ENCODE measurements at places on chromosomes 16 and 17.

GRCh38 chr16:19095654-19096053 is 18.1 kb upstream of the ITPRIPL2 start:
- no peak for DNase-seq

- DNase-seq, result no peak
These were observed 184.4 kb downstream of the AATF start for GRCh38 chr17:37133136-37133535.

DNA sequence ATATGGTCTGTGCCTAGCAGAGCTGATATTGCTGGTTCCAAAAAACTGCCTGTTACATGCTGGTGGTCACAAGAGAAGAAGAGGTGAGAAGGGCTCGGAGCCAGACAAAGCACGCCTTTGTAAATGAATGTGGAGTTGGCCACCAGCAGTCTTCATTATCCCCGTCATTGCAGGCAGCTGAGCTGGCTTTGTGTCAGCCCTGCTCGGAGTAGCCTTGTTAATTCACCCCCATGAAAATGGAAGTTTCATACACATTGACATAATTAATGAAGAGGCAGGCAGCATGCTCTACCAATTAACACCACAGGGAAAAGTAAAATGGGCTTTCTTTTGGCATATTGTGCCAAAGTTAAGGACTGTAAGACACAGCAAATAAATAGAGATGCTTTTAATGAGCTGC is 113.7 kb upstream of the RBFOX1 start:
- DNase-seq, result no peak

DNA sequence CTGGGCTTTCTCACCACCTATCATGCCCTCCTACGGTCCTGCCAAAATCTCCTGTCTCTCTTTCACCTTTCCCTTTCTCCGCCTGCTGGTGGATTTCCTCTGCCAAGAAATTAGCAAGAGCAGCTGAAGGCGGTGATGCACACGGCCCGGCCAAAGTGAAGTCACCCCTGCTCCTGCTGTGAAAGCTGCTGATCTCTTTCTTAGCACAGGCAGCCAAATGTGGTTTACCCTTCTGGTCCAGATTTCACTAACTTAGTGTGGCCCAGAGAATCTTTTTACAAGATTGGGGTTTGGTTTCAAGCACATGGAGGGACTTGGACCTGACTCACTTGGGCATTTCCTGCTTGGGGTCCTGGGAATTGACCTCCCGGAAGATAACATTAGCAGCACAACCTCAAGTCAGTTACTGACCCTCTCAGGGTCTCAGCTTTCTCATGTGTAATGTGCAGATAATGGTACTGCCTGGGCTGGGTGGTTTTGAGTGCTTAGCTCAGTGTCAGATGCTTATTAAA is 155.7 kb downstream of the SOCS1 start:
- DNase-seq, result no peak

DNA sequence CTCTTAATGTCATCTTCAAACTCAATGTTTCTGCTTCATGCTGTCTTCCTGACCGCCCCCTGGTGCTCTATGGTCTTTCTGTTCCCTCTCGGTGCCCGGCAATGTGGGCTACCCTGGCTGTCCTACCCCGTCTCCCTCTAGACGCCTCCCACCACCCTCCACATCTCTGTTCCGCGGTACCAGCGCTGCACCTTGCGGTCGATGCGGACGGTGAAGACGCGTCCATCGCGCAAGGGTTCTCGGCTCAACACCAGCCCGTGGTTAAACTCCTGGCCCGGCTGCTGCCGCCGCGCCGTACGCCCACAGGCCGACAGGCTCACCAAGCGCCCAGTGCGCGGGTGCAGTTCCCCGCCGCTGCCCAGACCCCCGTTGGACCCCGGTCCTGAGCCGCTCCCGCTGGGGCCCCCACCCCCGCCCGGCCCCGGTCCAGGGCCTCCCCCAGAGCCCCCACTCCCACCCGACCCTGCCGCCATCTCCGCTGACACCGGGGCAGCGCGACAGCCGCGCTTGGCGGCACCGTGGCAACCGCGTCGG is at the start of gene NEURL4:
TSS of gene NEURL4 (minus strand) at position 496 of the 534 bp plus-strand sequence. CDS start at position 473, 23 bp downstream.
- no peak for DNase-seq

DNA sequence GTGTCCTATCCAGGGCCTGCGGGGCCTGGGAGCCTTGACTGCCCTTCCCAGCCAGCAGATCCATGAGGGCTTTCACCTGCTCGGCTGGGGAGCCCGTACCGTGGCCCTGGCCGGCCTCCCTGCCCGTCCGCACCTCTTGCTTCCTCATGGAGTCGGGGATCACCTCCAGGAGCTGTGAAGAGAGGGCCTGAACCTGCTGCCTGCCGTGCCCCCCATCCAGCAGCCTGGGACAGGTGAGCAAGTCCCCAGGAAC is 12.4 kb downstream of the NLRC3 start:
- DNase-seq, result no peak

- DNase-seq, result no peak
These were observed 27.5 kb downstream of the PIMREG start for GRCh38 chr17:6471531-6472465.

DNA sequence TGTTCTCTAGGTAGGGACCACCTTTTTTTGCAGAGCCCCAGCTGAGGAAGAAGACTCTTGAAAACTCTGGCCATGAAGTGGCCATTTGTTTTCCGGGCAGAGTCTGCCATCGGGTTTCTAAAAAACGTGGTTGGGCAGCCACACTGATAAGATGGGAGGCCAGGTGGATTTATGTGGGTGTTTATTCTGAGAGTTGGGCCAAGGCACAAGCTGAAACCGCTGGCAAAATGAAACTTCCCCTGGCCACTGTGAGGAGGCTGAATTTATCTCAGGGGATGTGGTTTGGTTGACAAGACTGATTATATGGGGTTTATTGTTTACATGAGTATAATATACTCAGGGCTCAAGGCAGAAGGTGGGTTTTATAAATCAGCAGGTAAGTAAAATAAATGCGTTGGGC is 421.8 kb downstream of the UTP18 start:
- no peak for DNase-seq

DNA sequence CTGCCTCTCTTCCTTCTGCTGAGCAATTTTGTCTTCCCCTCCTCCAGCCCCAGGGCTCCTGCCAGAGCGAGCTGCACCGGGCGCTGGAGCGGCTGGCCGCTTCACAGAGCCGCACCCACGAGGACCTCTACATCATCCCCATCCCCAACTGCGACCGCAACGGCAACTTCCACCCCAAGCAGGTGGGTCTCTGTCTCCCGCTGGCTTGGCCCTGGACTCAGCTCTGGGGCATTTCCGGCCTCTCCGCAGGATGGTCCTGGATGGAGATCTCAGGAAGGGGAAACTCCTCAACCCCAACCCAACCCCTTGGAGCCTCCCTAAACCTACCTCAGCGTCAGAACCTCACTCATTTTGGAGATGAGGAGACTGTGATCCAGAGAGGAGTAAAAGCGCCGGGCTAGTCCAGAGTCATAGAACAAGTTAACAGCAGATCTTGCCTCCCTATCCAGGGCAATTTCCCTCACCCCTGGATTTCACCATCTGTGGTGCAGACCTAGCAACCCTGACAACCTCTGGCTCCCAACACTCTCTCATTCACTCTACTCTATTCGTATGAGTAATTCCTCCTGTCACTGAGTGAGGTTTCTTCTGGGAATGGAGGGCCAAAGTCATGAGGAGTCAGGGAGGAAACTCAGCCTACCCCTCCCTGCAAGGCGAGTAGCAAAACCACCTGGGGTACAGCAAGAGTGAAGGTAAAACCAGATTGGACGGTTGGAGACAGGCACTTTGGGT is 10.8 kb downstream of the IGFBP4 start:
- DNase-seq, result no peak

- no peak for DNase-seq
These were observed 109.8 kb upstream of the FAM20A start for GRCh38 chr17:68710976-68711375.

DNA sequence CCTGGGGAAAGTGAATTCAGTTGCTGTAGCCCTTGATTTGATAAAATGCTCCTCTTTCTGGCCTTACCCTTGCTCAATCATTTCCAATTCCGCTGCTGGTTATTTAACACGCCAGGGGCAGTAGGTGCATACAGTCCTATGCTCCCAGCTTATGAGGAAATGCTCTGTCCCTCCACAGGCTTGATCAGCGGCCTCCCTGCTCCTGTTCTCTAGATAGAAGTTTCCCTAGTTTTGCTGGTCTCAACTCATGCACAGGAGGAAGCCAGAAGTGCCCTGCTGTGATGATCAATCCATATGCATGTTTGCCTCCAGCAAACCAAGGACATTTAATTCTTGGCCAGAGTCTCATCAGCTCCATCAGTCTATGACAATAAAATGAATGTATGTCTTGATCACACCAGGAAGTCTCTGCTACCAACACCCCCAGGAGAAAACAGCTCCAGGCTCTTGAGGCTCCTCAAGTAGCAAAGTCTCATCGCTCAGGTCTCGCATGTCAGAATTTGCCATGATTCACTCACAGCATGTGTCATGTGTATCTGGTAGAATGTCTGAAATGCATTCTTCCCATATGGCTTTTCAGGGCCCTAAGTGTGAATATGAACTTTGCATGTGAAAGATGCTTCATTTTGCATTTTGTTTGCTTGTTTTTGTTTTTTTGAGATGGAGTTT is 208.9 kb downstream of the CDH13 start:
- DNase-seq, result no peak

DNA sequence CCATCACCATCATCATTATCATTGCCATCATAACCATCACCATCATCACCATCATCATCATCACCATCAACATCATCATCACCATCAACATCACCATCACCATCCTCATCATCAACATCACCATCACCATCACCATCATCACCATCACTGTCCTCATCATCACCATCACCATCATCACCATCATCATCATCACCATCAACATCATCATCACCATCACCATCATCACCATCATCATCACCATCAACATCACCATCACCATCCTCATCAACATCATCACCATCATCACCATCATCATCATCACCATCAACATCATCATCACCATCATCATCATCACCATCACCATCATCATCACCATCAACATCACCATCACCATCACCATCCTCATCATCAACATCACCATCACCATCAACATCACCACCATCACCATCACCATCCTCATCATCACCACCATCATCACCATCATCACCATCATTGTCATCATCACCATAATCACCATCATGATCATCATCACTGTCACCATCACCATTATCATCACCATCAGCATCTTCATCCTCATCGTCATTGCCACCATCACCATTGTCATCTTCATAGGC is 23.9 kb downstream of the COX4I1 start:
- DNase-seq, result no peak

DNA sequence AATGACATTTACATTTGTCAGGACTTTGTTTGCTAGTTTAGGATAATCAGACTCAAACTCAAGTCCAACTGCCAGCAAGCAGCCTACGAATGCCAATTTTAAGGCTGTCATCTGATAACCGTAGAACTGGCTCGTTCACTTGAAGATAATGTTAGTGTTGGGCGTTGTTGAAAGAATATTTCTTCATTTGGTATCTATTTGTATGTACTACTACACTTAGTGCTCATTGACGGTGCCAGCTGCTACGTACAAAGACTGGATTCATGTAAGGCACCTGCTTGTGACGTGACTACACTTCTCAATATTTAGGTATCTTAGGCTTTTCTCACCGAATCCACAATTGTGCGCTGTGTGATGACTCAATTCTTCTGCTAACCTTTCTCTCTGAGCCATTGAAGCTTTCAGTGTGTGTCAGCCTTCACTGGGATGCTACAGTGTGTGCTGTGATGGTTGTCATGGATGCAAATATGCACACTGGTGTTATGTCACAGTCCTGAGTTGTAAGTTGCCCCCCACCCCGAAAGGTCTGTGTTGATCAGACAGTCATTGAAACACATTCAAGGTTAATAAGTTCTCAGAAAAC is 5.7 kb downstream of the ATP2C2 start:
- DNase-seq, result no peak

GRCh38 chr17:29155966-29156338 is 24.2 kb downstream of the MYO18A start:
- no peak for DNase-seq

DNA sequence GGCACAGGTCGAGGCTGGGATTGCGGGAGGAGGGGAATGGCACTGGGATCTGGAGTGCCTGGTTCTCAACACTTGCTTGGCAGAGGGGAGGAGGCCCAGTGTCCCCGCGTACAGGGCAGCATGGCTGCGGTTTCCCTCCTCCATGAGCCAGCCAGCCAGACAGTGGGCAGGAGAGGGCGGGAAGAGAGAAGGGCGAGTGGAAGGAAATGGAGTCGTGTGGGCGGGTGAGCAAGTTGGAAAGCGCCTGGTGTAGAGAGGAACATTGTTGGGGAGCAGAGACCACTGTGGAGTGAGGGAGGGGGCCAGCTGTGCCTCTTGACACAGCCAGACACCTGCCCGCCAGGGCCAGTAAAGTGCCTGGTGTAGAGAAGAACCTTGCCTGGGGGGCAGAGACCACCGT is 130.5 kb downstream of the OR1D5 start:
- no peak for DNase-seq

GRCh38 chr17:10018461-10018891 is 113.4 kb upstream of the RCVRN start:
- no peak for DNase-seq

DNA sequence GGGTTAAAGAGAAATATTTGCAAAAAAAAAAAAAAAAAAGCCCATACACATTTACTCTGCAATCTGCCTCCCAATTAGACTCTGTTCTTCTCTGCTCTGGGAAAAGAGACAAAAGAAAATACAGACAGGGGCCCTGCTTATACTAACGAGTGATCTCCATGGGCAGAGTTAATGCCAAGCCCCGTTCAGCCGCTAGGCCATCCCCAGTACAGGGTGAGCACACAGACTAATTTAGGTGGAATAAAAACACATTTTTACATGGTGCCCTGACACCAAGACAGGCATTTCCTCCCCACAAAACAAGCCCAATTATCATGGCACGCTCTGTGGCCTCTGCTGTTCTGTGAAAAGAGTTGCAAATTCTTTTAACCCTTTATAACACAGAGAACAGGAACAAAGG is 356.3 kb upstream of the C16orf82 start:
- no peak for DNase-seq

DNA sequence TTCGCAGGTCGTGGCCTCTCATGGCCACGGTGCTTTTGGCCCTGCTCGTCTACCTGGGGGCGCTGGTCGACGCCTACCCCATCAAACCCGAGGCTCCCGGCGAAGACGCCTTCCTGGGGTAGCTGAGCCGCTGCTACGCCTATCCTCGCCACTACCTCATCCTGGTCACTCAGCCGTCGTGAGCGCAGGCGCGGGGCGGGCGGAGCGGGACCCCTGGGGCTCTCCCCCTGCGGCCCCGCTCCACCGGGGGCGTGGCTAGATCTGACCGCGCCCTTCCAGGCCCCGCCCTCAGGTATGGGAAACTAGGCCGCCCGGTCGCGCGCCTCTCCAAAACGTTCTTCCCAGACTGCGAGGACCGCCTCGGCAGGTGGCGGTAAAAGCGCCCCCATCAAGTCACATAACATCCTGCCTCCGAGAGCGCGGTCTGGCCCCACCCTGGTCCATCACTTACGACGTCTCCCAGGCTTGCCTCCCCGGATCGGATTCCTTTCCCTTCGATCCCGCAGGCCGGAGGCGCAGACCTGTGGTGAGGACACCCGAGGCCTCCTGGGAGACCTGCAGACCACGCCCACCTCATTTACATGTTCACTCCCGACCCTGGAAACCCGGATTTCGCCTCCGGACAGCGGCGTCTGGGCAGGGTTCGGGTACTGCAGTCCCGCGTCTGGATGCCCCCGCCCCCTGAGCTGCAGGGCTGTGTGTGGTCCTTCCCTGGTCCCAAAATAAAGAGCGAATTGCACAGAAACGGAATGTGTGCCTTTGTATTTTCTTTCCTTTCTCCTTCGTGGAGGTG is 91.5 kb upstream of the TMEM97 start:
- no peak for DNase-seq

GRCh38 chr16:11429123-11429522 is 83.9 kb downstream of the RMI2 start:
- no peak for DNase-seq

- no peak for DNase-seq
These were observed 32.5 kb upstream of the RAI1 start for GRCh38 chr17:17648762-17649161.
